CD8-positive, alpha-beta memory T cell (primary cell): ENCODE measurements at places on chromosomes 11 and 22. TPM values are rescaled to one million over a fixed set of nuclear protein-coding genes. Genes with fewer than 3 reads are reported as not detected.

The OR51B2 gene
- polyA plus RNA-seq = not detected

The DEFB131B gene
- not detected for polyA plus RNA-seq

The APOL5 gene
- not detected for polyA plus RNA-seq

The OR6A2 gene
- polyA plus RNA-seq = not detected

The YPEL4 gene
- polyA plus RNA-seq = 0.37 TPM

The POU2AF2 gene
- polyA plus RNA-seq = not detected

The ZNF280A gene
- polyA plus RNA-seq = not detected

The CADM1 gene
- 2.7 TPM for polyA plus RNA-seq

The OR8G5 gene
- not detected for polyA plus RNA-seq

The H19 gene
- polyA plus RNA-seq = not detected

The HBB gene
- not detected for polyA plus RNA-seq

The TTC28 gene
- polyA plus RNA-seq = 0.60 TPM

The KCNJ5 gene
- not detected for polyA plus RNA-seq

The SYCE3 gene
- polyA plus RNA-seq = not detected

The XNDC1N gene
- 5.2 TPM for polyA plus RNA-seq

The PDGFD gene
- polyA plus RNA-seq = 8.1 TPM

The PTGDR2 gene
- polyA plus RNA-seq = 2.2 TPM

The ME3 gene
- not detected for polyA plus RNA-seq

The FAM111B gene
- 0.12 TPM for polyA plus RNA-seq

The SBF1 gene
- polyA plus RNA-seq = 43.8 TPM

The TBX10 gene
- not detected for polyA plus RNA-seq

The TRPT1 gene
- polyA plus RNA-seq = 47.6 TPM

The CASP12 gene
- polyA plus RNA-seq = not detected

The PKNOX2 gene
- polyA plus RNA-seq = not detected

The TRIM29 gene
- not detected for polyA plus RNA-seq

The CHST1 gene
- not detected for polyA plus RNA-seq

The DCHS1 gene
- polyA plus RNA-seq = 1.5 TPM

The ARHGEF17 gene
- not detected for polyA plus RNA-seq

The MS4A15 gene
- not detected for polyA plus RNA-seq

The CHKA gene
- polyA plus RNA-seq = 3.1 TPM

The PGA4 gene
- polyA plus RNA-seq = not detected

The OR8D1 gene
- not detected for polyA plus RNA-seq

The LMO1 gene
- 0.29 TPM for polyA plus RNA-seq

The TMEM126A gene
- polyA plus RNA-seq = 72.3 TPM

The KCNA4 gene
- polyA plus RNA-seq = not detected

The E2F8 gene
- 0.16 TPM for polyA plus RNA-seq

The CDHR5 gene
- not detected for polyA plus RNA-seq

The DNAL4 gene
- polyA plus RNA-seq = 12.3 TPM

The MICAL2 gene
- 32.4 TPM for polyA plus RNA-seq
